Fibroblast of the conjunctiva (primary cell): ENCODE measurements at places on chromosomes 5 and 9.

DNA sequence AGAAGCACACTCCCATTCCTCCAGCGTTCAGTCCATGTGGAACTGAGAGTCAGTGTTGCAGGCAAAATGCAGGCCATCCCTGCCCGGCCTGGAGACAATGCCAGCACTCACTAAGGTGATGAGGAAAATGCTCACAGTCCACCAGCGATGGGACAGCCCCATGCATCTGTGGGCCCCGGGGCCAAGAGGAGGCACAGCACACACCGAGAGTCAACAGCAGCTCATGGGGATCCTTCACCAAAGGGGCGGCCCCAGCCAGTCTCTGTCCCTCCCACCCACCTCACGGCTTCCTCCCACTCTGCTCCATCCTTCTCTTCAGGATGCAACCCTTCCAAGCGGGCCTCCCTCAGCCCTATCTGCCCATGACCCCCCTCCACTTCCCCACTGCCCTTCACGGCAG lies 6.2 kb downstream of the SEMA4D start:
- no peak for DNase-seq

DNA sequence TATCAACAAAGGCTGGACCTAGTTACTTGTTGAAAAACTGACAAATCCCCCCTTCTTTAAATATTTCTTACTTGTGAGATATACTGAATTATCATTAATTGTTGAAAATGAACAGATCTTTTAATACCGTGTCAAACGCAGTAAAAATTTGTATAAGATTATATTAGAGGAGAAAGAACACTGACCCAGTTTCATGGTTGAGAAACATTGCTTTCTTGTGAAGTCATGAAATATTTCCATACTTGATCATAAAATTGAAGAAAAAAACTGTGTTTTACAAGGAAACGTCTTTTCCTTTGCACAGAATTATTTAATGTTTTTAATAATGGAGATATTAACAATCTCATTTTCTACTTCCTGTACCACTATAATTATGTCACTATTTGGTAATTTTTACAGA lies 45.8 kb downstream of the MOCS2 start:
- DNase-seq: no peak

- peak; percentile 51 for DNase-seq
Measured at GRCh38 chr9:113993838-113994540, 84.1 kb downstream of the AMBP start.

DNA sequence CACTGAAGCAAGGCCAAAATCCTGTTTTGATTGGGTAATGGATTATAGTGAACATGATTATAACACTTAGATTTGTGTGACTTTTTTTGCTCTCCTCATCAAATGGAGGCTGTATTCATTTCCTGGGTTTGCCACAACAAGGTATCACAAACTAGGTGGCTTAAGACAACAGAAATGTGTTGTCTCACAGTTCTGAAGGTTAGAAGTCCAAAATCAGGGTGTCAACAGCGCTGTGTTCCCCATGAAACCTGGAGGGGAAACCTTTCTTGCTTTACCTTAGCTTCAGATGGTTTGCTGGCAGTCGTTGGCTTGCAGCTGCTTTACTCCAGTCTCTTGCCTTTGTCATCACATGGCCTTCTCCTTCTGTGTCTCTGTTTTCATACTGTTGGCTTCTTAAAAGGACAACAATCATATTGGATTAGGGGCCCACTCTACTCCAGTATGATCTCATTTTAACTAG lies 32.4 kb downstream of the CDC42SE2 start:
- no peak for DNase-seq

DNA sequence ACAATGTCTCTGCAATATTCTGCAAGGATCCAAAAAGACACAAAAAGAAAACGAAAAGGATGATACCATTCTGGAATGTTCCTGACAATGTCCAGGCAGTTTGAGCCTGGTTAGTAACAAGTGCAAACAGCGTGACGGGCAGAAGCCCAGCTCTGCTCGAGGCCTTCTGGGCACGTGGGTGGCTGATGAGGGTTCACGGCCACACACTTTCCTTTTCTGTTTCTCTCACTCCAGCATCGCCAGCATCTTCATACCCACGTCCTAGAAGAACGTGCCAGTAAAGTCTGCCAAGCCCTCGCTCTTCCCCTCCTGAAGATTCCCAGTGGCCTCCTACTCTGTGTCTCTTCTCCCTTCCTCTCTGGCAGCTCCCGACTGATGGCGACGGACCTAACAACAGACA lies 36.7 kb downstream of the COL23A1 start:
- DNase-seq: no peak

GRCh38 chr5:73179730-73180129 lies 6.7 kb downstream of the TMEM174 start:
- DNase-seq: no peak

DNA sequence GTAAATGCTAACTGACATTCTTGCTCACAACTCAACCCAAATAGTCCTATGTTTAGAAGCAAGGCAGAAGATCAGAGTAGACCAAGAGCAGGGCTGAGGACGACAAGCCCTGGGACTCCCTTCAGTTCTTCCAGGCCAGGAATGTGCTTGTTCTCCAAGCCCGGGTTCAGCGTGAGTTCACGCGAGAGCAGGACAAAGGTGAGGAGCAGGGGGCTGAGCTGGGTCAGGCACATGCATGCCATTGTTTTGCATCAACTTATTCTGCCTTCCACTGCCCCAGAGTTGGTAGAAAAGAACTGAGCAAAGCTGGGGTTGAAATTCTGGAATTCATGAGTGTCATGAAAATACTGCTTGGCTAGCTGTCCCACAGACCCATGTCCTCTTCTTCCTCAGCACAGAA lies 206.5 kb downstream of the PAX5 start:
- DNase-seq: no peak
